GM10248 (cell line): ENCODE measurements at places on chromosomes 2 and 18.

DNA sequence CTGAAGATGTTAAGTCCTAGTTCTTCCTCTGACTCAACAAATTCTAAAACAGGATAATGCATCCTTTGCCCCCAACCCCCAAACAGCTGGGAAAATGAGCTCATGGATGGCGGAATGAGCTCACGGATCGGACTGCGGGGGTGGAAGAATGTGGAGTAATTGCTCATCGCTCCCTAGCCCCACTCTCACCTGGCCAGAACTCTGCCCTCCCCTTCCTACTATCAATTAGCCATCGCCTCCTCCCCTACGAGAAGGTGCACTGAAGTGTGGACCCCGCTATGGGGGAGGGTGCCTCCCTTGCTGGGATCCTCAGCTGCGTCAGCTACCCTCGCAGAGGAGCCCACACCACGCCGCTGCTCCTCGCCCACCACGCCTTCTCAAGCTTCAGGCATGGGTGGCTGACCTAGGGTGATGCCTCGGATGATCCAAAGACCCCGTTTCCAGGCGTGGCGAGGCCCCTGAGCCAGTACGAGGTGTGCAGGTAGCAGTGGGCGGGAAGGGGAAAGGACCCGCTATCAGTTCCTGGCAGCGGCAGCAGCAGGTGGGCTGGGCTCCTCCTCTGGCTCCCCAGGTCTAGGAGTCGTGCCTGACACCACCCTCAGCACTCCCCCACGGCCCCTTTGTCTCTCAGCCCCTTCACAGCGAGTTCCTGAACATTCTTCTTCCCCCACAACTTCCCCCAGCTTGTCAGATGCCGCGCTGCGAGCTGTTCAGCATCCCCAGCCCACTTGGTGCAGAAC lies 82.1 kb upstream of the POMC start:
- DNase-seq: no peak

- no peak for DNase-seq
Observed at GRCh38 chr2:160269365-160269764, 69.3 kb upstream of the ITGB6 start.

DNA sequence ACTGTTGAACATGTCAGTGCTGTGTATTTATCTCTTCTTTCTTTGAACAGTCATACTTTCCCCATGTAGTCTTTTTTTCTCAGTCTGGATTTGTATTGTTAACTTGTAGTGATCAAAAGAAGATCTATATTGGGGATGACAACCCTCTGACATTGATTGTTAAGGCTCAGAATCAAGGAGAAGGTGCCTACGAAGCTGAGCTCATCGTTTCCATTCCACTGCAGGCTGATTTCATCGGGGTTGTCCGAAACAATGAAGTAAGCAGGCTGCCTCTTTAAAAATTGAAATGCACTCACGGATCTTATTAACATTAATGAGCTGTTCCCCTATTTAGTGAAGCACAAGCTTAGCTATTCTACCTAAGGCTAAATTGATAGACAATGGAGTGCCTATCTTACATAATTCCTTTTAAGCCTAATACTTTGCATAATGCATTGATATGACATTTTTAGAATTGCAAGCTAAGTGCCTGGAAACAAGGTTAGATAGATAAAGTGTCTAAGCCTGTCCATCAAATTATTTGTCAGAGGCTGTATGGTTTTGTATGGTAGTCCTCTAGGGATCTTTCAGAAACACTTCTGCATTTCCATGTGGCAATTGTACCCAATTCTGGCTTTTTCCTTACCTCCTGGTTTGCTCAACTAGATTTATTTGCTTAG lies 29.3 kb upstream of the FAM171B start:
- DNase-seq: no peak

GRCh38 chr2:233761040-233761769 lies 1.1 kb downstream of the UGT1A1 start:
- DNase-seq: no peak

- no peak for DNase-seq
Observed at GRCh38 chr2:24399434-24400206, 39.3 kb upstream of the ITSN2 start.

DNA sequence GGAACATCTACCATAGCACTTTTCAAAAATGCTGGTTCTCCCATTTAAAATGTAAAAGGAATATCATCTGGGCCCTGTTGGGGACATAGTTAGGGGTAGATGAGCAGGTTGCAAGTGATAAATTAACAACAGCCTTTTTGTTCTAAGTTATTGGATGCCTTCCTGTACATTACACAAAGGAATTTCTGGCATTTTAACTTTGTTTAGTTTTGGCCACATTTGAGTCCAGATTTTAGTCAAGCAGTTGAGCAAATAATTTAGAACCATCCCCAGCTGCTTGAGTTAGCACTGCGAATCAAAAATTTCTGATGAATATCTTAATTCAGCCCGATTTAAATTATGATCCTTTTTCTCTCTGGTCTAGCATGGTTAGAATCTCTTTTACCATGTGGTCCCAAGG lies 124.4 kb downstream of the TTC27 start:
- no peak for DNase-seq

- no peak for DNase-seq
Observed at GRCh38 chr2:109458512-109458911, 155.3 kb downstream of the SEPTIN10 start.

GRCh38 chr2:127382831-127383230 lies 4.9 kb downstream of the MAP3K2 start:
- DNase-seq: no peak

GRCh38 chr18:28189400-28190239 lies 12.7 kb upstream of the CDH2 start:
- DNase-seq: peak; percentile 30

DNA sequence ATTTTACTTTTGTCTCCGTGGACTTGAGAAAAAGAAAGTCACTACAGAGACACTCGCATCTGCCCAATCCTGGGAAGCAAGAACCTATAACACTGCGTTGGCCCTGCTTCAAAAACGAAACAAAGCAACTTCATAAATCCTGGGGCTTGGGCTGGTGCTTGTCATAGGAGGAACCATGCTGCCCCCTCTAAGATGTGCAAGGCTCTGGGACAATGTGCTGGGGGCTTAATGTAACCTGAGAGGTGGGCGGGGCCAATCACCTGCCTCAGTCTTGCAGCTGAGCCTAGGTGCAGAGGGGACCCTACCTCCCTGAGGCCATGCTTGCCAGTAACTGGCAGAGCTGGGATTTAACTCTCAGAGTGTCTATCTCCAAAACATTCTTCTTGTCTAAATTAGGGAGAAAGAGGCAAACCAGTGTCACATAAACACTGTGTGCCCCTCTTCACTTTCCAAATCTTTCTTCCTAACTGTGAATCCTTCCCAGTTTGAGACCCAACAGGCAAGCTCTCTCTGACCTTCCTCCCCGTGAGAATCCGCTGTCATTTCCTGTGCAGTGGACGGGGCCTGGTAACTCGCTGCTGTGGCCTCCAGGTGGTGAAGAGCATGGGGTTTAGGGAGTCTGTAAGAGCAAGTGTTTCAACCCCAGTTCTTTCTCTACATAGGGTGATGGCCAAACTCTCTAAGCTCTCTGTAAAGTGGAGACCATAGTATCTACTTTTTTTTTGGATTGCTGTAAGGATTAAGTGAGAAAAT lies 115.1 kb downstream of the ACKR3 start:
- no peak for DNase-seq

GRCh38 chr2:120824246-120824645 lies 88.6 kb downstream of the GLI2 start:
- DNase-seq: no peak

GRCh38 chr18:11943551-11943950 lies 35.4 kb upstream of the MPPE1 start:
- DNase-seq: no peak

- no peak for DNase-seq
Observed at GRCh38 chr2:159108181-159108893, 139.9 kb downstream of the TANC1 start.

DNA sequence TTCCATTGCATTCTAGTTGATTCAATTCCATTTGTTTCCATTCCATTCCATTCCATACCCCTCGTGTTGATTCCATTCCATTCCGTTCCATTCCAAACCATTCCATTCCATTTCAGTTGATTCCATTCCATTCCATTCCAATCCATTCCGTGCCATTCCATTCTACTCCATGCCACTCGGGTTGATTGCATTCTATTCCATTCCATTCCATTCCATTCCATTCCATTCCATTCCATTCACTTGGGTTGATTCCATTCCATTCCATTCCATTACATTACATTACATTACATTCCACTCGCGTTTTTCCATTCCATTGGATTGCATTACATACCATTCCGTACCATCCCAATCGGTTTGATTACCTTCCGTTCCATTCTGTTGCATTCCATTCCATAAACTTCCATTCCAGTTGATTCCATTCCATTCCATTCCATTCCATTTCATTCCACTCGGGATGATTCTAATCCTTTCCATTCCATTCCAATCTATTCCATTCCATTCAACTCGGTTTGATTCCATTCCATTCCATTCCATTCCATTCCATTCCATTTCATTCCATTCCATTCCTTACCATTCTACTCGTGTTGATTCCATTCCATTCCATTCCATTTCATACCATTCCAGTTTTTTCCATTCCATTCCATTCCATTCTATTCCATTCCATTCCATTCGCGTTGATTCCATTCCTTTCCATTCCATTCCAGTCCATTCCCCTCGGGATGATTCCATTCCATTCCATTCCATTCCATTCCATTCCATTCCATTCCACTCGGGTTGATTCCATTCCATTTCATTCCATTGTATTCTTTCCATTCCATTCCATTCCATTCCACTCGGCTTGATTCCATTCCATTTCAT lies 1140.4 kb downstream of the RPIA start:
- no peak for DNase-seq
